AG20443 (cell line): ENCODE measurements at places on chromosomes 7 and 10.

- no peak for DNase-seq
Observed at GRCh38 chr7:76217942-76218566, 16.4 kb downstream of the SRRM3 start.

- no peak for DNase-seq
Observed at GRCh38 chr7:36051501-36051900, 101.6 kb upstream of the EEPD1 start.

DNA sequence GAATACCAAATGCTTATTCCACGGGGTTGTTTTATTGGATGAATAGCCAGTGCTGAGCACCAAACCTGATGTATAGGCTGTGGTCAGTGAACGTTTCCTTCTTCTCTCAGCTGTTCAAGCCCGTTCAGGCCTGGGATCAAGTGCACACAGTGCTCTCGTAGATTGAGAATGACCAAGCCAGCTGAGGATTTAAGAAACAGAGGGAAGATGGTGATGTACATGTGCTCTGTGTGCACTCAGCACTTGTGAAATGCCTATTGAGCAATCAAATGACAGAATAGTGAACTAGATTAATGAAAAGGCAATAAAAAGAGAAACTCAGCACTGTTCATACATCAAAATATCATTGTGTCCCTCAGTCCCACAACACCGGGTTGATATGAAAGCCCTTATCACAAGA lies 302.5 kb downstream of the BMPER start:
- no peak for DNase-seq

- DNase-seq: no peak
Observed at GRCh38 chr10:61815496-61815895, 86.0 kb upstream of the ARID5B start.

DNA sequence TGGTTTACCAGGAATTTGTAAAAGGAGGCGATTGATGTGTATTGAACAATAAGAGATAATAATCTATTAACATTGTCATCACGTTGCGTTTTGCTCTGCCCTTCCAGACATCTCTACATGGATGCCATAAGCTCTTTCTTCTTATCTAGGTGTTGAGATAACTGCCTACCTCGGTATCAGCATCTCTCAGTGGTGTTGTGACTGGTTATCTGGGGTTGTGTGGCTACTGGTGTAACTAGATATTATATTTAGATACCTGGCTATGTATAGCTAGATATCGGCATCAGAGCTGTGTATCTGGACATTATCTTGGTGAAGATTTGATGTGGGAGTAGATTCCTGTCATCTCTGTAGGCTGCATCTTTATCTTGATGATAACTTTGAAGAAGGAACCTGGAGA lies 17.2 kb downstream of the GATA3 start:
- DNase-seq: no peak

DNA sequence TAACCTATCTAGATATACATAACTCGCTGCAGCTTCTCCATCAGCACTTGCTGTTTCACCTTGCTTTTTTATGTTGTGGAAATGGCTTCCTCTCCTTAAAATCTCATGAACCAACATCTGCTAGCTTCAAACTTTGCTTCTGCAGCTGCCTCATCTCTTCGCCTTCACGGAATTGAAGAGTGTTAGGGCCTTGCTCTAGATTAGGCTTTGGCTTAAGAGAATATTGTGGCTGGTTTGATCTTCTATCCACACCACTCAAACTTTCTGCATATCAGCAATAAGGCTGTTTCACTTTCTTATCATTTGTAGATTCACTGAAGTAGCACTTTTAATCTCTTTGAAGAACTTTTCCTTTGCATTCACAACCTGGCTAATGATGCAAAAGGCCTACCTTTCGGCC lies 49.2 kb upstream of the AGR3 start:
- no peak for DNase-seq

GRCh38 chr7:75835688-75836285 lies 22.2 kb upstream of the CCL24 start:
- DNase-seq: no peak

- no peak for DNase-seq
Observed at GRCh38 chr7:11298220-11298619, 324.5 kb downstream of the PHF14 start.

- DNase-seq: no peak
Observed at GRCh38 chr10:78602201-78602932, 466.4 kb upstream of the ZMIZ1 start.
